ENCODE measurements at places on chromosomes 3 and 15.
A peak's percentile ranks its signal among the peaks of the same experiment; 100 is the strongest.

GRCh38 chr3:106176734-106177133 lies 307.9 kb upstream of the CBLB start:
- no peak for DNase-seq

- DNase-seq = peak; percentile 54
Measured at GRCh38 chr3:30170681-30171438, 435.5 kb upstream of the TGFBR2 start.

DNA sequence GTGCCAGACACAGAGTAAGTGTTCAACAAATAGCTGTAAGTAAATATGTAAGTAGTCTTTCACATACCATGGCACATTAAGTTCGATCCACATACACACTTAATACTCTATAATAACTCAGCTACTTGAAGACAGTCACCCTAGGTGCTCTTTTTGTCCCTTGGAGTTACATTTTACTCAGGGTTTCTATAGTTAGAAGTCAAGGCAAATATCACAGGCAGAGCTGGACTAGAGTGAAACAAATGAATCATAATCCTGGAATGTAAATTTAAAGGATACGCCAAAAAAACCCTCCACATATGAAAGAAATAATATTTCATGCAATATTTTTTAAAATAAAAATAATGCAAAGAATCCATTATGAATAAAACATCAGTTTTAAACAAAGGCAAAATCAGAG lies 461.8 kb downstream of the MAGI1 start:
- DNase-seq = no peak

GRCh38 chr15:84874981-84875699 lies 9.3 kb upstream of the SLC28A1 start:
- DNase-seq = no peak

GRCh38 chr3:31096661-31097395 lies 202.4 kb upstream of the GADL1 start:
- DNase-seq = no peak

GRCh38 chr3:185021256-185021655 lies 131.6 kb downstream of the C3orf70 start:
- no peak for DNase-seq

- no peak for DNase-seq
Measured at GRCh38 chr3:156140001-156140595, 19.7 kb downstream of the KCNAB1 start.

DNA sequence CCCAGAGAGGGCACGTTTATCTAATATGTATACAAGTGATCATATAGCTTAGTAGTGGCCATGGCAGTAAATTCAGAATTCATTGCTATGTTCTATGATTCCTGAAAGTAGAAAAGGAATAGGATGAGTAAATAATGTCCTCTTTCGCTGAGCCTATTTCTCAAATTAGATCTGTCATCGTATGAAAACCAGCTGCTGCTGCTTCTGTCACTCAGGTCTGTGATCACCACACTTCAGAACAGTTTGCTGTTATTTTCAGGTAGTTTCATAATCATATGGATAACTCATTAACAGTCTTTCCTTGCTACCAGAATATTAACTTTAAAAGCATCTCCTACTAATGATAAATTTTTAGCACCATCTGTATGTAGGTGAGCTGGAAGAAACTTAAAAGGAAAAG lies 289.1 kb upstream of the AZI2 start:
- DNase-seq = no peak

DNA sequence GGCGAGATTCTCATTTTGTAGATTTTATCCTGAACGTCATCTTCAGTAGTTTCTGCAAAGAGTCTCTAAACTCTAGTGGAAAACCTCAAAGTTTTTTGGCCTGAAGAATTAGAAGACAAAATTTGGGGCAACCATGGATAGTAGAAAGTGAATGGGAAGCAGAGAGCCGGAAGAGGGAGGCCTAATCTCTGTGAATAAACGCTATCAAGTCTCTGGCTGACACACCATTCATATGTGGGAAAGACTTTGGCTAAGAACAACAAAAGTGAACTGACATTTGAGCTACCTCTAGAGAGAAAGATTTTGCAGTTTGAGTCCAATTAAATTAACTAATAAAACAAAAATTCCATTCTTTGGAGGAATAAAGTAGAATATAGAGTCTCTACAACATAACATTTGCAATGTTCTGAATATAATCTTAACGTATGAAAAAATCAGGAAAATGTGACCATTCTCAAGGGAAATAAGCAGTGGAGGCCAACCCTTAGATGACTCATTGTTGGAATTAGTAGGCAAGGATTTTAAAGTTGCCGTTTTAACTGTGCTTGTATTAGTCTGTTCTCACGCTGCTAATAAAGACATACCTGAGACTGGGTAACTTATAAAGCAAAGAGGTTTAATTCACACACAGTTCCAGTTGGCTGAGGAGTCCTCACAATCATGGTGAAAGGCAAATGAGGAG lies 184.6 kb downstream of the C3orf38 start:
- no peak for DNase-seq

DNA sequence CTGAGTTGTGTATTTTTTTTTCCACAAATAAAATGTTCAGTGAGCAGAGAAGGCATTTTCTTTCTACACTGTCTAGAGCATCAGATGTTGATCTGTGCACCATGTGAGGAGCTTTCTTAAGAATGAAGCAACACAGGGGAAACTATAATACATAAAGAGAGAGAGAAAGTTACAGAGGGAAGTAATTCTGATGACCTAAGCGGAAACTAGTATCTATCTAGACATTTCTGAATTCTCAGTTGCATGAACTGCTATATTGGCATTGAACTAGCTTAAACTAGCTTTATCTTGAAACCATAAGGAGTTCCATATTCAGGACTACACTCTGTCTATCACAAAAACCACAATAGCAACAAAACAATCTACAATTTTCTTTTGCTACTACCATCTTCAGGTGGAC lies 822.4 kb downstream of the VGLL3 start:
- no peak for DNase-seq

GRCh38 chr15:33378866-33379480 lies 68.2 kb downstream of the RYR3 start:
- DNase-seq = no peak

DNA sequence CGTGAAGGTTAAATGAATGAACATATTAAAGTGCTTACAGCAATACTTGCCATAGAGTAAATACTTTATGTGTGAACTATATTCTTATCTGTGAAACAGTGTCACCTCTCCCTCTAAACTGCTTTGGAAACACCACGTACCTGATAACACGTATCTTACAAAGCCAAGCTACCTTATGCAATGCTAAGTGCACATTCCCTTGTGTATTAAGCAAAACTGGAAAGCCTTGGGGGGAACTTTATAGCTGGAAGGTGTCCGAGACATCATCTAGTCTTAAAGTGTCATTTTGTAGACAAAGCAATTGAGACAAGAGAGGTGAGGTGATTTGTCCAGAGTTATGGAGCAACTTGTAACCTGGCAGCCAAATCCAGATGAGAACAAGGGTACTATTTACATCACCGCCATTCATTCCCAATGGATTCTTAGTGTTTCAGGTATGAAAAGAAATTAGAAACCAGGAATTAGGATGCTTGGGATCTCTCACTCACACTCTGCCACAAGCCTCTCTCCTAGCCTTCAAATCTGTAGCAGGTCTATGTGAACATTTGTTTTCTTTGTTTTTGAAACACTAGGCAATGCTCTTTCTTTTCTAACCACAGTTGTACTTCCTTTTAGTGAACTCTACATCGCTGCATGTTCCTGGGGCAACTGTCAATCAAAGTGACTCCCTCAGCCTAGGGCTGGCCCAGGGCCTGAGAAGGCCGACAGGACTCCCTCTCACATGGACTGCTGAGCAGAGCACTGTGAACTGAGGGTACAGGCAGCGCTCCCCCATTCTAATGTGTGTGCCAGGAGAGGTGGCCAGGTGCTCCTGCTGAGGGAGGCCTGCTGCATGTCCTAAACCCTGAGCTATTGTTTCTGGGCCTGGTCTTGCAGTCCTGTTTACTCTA lies 13.9 kb upstream of the MGLL start:
- no peak for DNase-seq

GRCh38 chr3:49924683-49925082 lies 4.9 kb downstream of the MON1A start:
- no peak for DNase-seq

DNA sequence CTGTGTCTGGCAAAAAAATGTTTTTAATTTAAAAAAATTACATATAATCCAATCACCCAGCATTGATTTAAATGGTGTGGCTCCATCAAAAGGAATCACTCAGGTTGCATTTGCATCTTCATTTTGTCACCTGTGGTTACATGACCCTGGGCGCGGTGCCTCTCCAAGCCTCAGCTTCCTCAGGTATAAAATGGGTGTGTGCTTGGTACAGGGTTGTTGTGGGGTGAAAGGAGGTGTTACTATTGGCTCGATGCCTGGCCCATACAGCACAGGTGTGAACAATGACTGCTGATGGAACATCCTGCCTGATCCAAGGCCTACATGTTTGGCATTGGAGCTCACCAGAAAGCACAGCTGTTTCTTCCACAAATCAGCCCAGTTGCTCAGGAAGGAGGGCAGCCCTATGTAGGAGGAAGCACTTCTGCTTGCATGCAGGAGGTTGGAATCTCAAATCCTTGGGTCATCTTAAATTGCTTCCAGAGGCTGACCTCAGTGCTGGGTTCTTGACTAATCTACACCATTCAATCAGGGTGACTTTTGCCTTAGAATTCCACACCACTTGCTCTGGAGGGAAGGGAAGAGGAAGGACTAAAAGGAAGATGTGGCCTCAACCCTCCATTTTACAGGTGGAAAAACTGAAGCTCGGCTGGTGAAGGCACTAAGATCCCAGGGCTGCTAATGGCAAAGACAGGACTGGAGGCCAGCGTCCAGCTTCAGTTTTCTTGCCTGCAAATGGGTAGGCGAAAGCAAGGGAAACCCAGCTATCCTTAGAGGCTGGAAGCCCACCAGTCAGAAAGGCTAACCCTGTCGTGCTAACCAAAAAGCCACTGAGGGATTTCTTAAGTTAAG lies 31.7 kb downstream of the BHLHE40 start:
- DNase-seq = no peak

GRCh38 chr3:185714085-185714484 lies 110.8 kb downstream of the IGF2BP2 start:
- DNase-seq = no peak

DNA sequence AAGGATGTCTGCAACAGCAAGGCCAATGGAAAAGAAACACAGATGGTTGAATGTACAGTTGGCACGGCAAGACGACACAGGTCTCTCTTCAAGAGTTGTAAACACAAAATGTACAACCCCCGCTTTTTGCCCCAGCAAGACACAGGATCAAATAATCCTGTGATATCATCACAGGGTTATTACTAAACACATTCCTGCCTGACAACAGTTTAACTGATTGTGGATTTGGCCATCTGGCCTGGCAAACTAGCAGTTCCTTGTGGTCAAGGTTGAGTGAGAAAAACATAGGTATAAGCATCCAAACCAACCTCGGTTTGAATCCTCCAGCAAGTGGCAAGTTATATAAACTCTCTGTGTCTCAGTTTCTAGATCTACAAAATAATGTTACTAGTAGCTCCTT lies 23.4 kb downstream of the PARP16 start:
- no peak for DNase-seq

- DNase-seq = no peak
Measured at GRCh38 chr15:83515164-83515563, 68.0 kb downstream of the SH3GL3 start.

GRCh38 chr3:176097027-176097426 lies 1100.3 kb downstream of the TBL1XR1 start:
- no peak for DNase-seq

- DNase-seq = no peak
Measured at GRCh38 chr15:60464836-60465630, 13.9 kb downstream of the ICE2 start.

GRCh38 chr3:108153451-108153981 lies 62.7 kb upstream of the CD47 start:
- DNase-seq = peak; percentile 92

GRCh38 chr3:132911741-132912415 lies 126.3 kb upstream of the TMEM108 start:
- DNase-seq = no peak

- DNase-seq = no peak
Measured at GRCh38 chr15:90325726-90326125, 26.4 kb upstream of the ZNF774 start.

DNA sequence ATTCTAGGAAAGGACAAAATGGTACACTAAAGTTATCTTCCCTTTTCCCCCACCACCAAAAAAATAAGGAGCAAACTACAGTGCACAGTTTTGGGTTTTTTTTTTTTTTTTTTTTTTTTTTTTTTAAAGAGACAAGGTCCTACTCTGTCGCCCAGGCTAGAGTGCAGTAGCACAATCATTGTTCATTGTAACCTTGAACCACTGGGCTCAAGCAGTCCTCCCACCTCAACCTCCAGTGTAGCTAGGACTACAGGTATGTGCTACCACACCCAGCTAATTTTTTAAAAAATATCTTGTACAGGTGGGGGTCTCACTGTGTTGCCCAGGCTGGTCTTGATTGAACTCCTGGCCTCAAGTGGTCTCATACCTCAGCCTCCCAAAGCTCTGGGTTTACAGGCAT lies 14.9 kb downstream of the SETD5 start:
- no peak for DNase-seq

- DNase-seq = no peak
Measured at GRCh38 chr3:82012775-82013174, 251.3 kb upstream of the GBE1 start.

- no peak for DNase-seq
Measured at GRCh38 chr15:31001702-31002101, 10.3 kb upstream of the MTMR10 start.

- DNase-seq = no peak
Measured at GRCh38 chr15:36994790-36995189, 105.6 kb downstream of the MEIS2 start.

DNA sequence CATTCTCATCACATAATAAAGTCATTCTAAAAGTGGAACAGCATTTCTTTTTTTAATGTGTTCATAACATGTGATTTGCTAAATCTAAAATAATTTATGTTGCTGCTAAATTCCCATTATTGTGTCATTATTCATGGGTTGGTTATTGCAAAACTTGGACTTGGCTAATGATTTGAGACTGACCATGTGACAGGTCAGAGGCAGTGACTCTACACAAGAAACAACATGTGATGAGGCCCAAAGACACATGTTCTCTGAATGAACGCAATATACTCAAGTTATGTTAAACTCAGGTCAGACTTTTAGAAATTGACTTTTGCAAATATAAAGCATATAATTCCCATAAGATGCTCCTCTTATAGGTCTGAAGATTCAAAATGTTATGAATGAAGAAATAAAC lies 566.1 kb downstream of the TBL1XR1 start:
- DNase-seq = no peak

DNA sequence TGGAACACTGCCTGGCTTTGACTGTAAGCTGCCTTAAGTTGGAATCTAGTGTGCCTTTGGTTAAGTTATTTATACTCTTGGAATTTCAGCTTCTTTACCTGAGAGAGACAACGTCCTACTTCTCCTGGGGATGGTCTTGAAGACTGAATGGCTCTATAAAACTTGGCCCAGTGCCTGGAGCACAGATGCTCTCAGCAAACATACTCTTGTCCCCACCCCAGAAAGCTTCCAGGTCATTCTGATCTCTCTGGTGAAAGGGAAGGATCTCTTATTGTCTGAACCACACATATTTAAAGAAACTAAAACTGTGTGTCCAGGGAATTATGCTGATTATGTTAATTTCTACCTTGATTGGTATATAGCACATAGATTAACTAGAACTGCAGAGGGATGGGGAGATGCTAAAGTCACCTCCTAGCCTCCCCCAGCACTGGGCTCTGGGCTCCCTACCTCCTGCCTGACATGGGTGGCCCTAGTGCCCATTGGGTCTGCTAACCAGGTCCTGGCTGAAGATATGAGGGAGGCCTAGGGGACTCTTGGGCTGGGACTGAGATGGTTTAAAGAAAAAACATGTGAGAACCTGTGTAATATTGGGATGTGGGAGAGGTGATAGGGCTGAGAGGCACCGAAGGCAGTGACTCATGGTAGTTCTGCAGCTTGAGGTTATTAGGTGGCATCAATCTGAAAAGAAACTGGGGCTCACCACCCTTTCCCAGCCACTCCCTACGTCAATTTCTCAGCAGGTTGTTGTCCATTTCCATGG lies 171.0 kb downstream of the RPLP1 start:
- DNase-seq = no peak

All from NCI-H146 (cell line).